Stimulated activated CD4-positive, alpha-beta T cell treated with anti-CD3 and anti-CD28 coated beads, Interleukin-4, amount 100 ng/mL, for 24 hours (primary cell): ENCODE measurements at places on chromosomes 7 and 10.
A peak's percentile ranks its signal among the peaks of the same experiment; 100 is the strongest.

- DNase-seq: no peak
These were observed 10.5 kb upstream of the TTYH3 start for GRCh38 chr7:2621061-2621828.

DNA sequence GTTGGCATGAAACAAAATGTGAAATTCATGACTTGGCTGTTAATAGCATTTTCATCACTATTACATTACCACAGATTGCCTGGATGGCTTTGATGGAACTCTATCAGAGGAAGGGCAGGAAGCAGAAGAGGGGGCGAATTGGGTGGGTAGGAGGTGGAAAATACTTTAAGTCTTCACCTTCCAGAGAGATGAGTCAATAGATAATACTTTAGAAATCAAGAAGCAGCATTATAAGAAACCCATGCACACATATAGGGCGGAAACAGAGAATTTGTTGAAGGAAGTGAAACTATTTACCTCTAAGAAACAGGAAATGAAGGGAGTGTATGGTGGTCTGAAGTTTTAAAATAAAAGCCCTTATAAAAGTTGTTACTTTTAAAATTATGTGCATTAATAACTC, 152.1 kb upstream of the TARP start:
- DNase-seq: no peak

- DNase-seq: no peak
These were observed 191.1 kb downstream of the ZNF438 start for GRCh38 chr10:30840395-30841050.

- no peak for DNase-seq
These were observed 27.5 kb downstream of the PVRIG start for GRCh38 chr7:100247152-100247757.

GRCh38 chr10:71294856-71295255, 24.2 kb upstream of the SLC29A3 start:
- no peak for DNase-seq

DNA sequence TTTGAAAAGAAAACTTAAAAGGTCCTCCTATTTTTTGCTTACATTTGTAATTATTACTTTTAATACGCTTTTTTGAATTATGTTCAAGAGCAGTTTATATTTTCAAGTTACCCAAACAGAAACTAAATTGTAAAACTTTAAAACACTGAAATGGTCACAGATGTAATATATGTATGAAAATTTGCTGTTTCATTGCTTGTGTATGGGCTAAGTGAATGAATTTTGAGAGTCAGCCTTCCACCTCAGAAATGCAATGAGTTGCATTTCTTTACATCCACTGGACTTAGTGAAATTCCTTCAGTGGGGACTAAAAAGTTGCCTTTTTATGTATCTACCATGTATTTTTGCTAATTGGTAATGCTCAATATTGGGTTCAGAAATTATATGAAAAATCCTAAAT, 1.6 kb downstream of the VPS26A start:
- DNase-seq: no peak

GRCh38 chr7:47677664-47678063, 95.8 kb upstream of the TNS3 start:
- no peak for DNase-seq

- DNase-seq: no peak
These were observed 12.2 kb upstream of the HYCC1 start for GRCh38 chr7:23026164-23026563.

GRCh38 chr7:48637382-48637781, 287.0 kb upstream of the CDC14C start:
- DNase-seq: no peak

GRCh38 chr7:7681191-7681935, 37.0 kb downstream of the RPA3 start:
- DNase-seq: peak; percentile 54

DNA sequence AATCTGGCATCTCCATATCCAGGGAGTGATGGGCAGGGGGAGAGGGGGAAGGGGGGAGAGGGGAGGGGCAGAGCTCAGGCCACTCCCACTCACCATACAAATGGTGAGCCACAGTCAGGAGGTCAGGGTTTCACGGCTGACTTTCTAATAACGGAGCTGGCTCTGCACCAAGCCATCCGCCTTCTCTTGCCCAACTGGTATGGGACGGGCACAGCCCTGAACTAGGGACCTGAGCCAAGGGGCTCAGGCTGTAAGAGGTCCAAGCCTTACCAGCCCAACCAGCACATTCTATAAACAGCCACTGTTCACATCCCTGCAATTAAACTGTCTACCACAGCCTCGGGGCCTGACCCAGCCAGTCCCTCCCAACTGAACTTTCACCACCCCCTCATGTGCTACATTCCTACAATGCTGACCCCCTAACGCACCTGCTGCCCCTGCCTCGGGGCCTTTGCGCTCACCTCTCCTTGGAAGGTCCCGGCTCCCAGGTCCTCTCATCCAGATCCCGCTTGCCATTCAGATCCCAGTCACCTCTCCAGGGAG, 32.5 kb downstream of the RGS10 start:
- no peak for DNase-seq
